Activated CD4-positive, CD25-positive, alpha-beta regulatory T cell treated with anti-CD3 and anti-CD28 coated beads, Interleukin-2, amount 50 U/mL, for 24 hours (primary cell): ENCODE measurements at places on chromosomes 11 and 22.

- ATAC-seq, result no peak
Observed at GRCh38 chr11:45921561-45922424, 663 bp upstream of the LARGE2 start.

- ATAC-seq, result no peak
Observed at GRCh38 chr22:32623943-32624342, 149.3 kb downstream of the FBXO7 start.

- no peak for ATAC-seq
Observed at GRCh38 chr11:94840209-94840608, 72.1 kb downstream of the AMOTL1 start.

DNA sequence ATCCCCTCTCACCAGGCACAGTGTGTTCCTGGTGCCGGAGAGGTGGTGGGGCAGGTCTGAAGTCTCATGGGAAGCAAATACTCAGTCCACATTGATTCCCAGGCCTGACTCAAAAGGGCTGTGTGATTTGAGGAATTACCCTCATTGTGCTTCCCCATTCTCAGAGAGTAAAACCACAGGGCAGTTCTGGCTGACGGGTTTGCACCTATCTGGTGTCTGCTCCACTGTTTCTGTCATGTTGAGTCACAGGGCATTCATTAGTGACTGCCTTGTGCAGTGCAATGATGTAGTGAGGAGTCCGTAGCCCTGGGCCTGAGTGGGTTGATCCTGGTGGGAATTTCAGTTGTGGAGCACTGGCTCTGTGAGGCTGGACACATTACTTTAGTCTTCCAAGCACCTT is 85.2 kb upstream of the ARHGAP20 start:
- ATAC-seq, result peak; percentile 64

GRCh38 chr11:34223021-34223813 is 117.8 kb downstream of the NAT10 start:
- ATAC-seq, result no peak

DNA sequence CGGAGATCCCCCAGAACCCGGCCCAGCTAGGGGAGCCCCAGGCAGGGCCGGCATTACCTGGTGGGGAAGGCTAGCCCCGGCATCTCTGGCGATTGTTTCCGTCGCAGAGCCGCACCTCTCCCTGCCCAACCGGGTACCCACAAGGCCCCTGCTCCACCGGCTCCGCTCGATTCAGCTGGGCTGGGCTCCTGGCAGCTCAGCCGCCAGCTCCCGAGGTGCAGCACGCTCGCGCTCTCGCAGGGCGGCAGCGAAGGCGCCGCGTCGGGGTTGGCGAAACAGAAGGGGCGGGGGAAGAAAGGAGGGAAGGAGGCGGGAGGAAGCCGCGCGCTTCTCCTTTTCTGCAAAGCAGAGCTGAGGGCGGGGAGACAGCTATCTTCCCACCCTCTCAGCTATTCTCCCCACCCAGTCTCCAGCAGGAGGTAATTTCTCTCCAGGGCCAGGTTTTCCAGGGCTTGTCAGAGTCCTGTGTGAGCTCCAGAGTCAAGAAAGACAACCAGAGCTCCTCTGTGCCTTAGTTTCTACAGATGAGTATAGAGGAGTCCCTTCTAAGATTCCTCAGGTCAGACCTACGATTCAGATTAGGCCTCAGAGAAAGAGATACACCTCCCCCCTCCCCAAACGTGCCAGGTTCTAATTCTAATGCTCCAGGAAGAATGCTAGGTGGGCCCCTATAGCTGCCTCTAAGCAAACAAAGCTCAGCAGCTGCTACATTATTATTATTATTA is 62.0 kb downstream of the PAK1 start:
- peak; percentile 93 for ATAC-seq

DNA sequence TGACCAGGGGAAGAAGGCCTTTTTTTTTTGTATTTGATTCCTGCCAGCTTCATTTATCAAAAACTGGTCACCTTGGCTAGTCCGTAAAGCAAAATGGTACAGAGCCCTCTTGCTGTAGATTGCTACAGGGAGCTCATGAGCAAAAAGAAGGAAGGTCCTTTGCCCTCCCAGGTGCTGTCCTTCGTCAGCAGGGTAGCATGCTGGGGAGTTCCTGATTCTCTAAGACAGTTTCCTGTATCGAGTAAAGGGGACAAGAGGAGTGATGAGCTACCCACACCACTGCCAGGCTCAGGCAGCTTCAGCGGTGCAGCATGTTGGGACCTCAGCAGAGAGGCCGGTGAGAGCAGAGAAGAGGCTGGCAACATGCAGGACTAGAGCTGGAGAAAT is 67.8 kb upstream of the CSNK2A3 start:
- ATAC-seq, result no peak

- peak; percentile 66 for ATAC-seq
Observed at GRCh38 chr22:30826670-30827355, 132.1 kb downstream of the OSBP2 start.

- peak; percentile 76 for ATAC-seq
Observed at GRCh38 chr22:41862530-41863266, 29.8 kb downstream of the SREBF2 start.

DNA sequence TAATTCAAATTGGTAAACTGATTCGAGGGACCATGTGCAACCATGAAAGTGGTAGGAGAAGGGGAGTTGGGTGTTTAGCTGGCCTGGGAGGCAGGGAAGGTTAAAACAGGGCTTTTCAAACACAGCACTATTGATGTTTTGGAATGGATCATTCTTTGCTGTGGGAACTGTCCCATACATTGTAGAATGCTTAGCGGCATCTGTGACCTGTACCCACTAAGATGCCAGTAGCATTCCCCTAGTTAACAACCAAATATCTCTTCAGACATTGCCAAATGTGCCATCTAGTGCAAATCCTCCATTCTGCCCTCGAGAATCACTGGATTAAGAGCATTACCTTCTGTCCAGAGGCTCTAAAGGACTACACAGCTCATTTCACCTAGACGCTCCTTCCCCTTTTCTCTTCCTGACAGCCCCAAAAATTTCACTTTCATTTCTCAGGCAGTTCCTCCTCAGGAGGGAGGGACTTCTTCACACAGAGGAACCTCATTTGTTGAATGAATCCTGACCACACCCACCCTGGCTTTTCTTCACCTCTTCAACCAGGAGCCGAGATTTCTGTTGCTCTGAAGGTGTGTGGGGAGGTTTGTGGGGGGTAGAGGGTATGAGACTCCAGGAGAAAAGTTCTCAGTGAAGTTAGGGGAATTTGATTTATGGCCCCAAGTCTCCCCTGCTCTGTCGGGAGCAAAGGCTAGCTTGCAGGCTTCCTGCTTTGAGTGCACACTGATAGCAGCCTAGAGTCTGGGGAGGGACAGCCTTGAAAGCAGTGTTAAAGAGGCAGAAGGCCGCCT is at the start of gene TRIM34:
TRIM34 (plus strand) TSS at position 513 of the 791 bp plus-strand sequence. CDS start 7,331 bp downstream, outside the sequence.
- peak; percentile 94 for ATAC-seq

DNA sequence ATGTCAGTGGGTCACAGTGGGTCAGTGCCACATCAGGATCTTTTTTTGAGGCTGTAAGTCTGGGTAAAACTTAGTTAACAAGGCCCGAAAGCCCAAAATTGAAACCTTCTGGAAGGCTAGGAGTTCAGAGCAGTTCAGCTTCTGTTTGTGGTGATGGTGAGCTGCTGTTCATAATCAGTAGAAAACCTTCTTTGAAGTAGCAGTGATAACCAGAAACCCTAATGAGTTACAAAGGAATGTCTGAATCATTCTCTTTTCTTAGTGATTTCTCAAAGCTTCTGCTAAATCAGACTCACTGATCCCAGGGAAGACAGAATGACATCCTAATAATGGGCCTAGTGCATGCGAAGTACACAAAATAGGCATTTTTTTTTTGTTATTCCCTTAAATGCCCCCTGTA is 124.7 kb downstream of the PARVA start:
- no peak for ATAC-seq

- ATAC-seq, result no peak
Observed at GRCh38 chr22:28703436-28703835, 23.8 kb upstream of the TTC28 start.

- no peak for ATAC-seq
Observed at GRCh38 chr11:64078284-64078683, 42.6 kb downstream of the FLRT1 start.

DNA sequence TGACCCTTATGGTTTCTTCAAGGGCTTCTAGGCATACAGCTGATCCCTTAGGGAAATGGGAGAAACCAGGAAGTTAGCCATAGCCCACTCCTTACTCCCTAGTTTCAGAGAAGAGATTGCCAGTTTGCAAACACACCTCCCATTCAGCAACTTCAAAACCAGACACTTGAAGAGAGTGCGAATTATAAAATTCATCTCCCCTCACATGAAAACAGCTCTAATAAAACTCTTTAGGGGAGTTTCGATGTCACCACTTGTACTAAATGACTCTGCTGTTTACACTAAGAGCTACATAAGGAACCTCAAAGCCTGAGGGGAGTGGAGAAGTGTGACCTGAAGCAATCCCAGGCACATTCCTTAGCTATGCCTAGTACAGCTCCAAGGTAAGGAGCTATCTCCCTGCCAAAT is 8.3 kb downstream of the LGR4 start:
- no peak for ATAC-seq

GRCh38 chr22:48757985-48758561 is 1069.6 kb downstream of the BRD1 start:
- ATAC-seq, result no peak

- no peak for ATAC-seq
Observed at GRCh38 chr22:44640618-44641155, 61.3 kb upstream of the PRR5 start.

GRCh38 chr22:19098157-19098556 is 24.1 kb downstream of the DGCR2 start:
- no peak for ATAC-seq

GRCh38 chr22:23392420-23393121 is 187.5 kb downstream of the IGLL1 start:
- ATAC-seq, result no peak

DNA sequence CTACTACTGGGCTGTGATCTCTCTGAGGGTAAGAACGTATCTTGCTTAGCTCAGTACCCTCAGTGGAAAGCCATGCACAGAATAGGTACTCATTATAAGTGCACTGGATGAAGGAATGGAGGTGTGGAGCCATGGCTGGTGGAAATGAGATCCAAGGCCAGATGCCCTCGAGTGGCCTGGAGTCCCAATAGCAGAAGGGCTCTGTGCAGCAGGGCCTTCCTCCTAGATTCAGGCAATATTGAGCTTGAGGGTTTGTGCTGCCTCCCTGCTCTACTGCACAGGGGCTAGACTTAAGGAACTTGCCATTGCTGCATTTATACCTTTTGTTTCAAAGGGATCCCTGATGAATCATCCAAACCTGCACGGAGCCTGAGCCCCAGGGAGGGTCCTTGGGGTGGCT is 33.6 kb upstream of the TUB start:
- ATAC-seq, result no peak

DNA sequence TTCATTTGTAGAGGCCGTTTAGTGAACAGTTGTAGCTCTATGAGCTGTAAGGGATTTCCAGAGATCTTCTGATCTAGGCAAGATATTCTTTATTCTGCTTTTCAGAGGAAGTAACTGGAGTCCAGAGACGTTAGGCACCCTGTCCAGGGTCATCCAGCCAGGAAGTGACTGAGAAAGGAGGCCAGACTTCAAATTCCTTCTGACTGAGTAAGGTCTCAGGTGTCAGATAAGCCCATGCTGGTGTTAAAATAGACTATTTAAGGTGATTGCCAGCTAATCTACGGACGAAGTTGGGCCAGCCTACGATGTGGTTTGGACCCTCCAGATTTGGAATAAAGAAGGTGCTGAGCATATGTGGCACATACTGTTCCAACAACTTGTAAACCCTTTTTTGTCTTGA is 54.6 kb downstream of the GRIK4 start:
- ATAC-seq, result no peak

GRCh38 chr11:100673063-100673462 is 14.0 kb upstream of the ARHGAP42 start:
- ATAC-seq, result no peak

DNA sequence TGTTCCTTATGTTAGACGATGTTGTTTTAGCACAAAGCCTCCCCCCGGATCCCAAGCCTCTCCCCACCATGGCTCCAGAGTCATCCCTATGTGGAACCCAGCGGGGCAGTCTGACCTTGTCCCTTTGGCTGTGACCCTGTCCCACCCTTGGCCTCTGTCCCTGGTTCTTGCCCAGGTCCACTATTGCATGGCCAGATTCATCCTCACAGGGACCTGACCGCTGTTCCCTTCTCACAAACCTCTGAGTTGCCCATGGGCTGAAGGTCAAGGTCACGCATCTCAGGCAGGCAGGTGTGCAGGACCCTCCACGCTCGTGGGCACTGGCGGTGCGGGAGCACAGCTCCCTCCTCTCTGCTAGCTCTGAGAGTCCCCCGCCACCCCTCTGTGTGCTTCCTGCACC is 39.0 kb downstream of the BCR start:
- no peak for ATAC-seq

DNA sequence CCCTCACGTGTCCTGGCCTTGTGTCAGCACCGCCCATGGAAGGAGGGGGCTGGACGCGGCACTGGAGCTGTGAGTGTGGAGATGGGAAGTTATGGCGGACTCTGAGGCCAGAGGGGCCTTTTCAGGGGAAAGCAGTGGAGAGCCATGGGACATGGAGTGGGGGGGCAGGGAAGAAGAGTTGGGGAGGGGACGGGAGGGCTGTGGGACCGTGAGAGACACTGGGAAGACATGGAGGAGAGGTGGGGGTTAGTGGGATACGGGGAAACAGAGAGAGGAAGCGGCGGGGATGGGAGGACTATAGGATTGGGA is 58.2 kb downstream of the FBXO7 start:
- no peak for ATAC-seq

DNA sequence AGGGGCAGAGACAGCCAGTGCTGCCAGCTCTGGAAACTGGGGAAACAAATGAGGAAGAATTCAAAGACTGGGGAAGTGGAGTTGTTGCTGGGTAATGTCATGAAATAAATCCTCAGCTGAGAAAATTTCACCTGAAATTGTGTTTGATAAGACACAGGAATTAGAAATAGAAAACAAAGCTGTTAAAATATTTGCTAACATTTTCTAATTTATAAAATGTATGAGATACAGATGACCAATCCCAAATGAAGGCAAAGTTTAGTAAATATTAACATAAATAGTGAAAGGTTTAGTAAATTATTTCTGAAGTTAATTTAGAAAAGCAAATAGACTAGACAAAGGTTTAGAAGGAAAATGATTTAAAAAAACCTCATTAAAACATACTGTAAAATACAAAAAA is at the start of gene OR56A5:
OR56A5 (minus strand) TSS at position 101 of the 400 bp plus-strand sequence; CDS start at position 101, 0 bp downstream.
- ATAC-seq, result no peak

DNA sequence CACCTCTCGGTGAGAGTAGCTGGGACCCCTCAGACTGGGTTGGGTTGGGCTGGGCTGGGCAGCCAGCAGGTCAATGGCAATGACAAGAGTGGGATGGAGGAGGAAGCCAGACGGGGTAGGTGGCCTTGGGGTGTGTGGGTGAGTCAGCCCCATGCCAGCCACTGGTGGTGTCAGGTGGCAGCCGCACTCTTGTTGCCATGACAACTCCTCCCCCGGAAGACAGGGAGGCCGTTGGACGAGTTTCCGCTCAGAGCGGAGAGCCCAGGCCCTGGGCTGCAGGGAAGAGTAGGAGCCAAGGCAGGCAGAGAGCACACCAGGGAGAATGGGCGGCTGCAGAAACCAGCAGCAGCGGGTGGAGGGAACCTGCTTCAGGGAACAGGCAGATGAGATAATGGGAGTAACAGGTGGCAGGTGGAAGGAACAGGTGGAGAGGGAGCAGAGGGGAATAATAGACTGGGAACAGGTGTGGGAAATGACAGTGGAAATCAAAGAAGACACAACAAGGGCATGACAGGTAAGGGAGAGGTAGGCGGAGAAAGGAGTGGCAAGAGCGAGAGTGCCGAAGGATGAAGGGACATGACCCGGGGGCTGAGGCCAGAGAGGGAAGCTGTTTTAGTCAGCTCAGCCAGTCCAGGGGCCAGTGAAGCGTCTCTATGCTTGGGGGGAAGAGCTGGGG is 8.7 kb downstream of the SPTBN2 start:
- ATAC-seq, result peak; percentile 78
